ENCODE measurements at places on chromosomes 12 and 14.

GRCh38 chr14:80930836-80931389 is 10.6 kb downstream of the CEP128 start:
- DNase-seq, result no peak

DNA sequence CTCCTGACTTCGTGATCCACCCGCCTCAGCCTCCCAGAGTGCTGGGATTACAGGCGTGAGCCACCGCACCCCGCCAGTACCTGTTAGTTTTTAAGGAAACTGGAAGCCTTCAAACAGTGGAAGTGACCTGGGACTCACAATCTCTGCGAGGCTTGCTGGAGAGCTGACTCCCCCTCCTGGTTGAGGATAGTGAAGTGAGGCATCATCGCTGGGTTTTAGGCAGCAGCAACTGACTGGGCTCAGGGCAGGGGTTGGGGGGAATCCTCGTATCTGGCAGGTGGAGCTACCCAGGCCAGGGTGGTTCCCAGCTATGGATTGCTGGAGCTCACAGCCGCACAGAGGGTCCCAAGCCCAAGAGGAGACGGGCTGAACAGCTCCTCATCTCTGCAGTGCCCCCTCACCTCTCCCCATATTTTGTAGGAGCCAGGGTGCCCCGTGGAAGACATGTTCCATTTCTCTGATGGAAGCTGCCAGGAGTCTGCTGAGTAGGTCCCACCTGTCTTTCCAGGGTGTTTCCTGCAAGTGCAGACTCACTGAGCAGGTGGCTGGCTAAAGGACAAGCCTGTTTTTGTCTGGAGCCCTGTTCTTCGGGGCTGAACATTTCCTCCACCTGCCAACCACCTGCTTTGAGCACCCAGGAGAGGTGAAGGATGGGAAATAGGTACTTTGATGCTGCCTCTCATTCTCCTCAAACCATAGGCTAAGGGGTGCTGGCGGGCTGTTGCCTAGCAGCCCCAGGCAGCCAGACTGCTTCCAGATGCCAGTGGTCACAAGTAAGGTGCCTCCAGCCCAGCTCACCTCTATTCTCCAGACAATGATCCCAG is 3.1 kb downstream of the AVIL start:
- DNase-seq, result peak; percentile 88

DNA sequence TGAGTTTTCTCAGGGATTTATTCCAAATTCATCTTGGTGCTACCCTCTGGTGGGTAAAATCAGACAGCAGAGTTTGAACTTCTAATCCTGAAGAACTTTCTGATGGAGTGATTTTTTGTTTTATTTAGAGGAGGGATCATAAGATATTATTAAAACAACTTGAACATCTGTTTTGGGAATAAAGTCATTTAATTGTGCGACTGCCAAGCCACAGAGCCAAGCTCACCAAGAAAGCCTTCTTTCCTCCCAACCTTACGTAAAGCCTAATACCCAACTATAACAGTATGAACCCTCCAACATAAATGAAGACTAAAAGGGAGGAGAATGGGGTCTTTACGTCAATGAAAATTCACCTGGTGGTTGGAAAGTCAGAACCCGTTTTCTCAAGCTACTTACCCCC is 205.5 kb upstream of the IGF1 start:
- DNase-seq, result no peak

DNA sequence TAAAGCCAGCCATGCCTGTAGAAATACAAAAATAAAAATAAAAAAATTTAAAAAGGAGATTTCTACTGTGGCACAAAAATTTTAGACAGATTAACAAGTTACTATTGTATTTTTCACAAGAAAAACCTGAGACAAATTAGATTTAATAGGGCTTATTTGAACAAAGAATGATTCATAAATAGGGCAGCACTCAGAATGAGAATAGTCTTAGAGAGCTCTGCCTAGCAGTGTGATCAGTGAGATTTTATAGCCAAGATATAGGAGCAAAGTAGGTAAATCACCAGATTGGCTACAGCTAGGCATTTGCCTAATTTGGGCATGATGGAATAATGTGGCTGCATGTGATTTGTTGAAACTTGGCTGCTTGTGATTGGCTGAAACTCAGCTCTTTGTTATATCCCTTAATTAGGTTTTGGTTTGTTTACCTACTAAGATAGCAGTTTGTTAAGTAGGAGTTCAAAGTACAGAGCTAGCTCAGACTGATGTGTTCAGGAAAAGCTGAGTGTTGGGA is 279.7 kb upstream of the TMTC1 start:
- DNase-seq, result no peak

GRCh38 chr12:116317986-116318575 is 40.6 kb upstream of the MED13L start:
- DNase-seq, result no peak

GRCh38 chr12:120364487-120364886 is 4.5 kb downstream of the MSI1 start:
- no peak for DNase-seq

GRCh38 chr14:72594099-72594901 is 299.6 kb downstream of the DPF3 start:
- no peak for DNase-seq

- DNase-seq, result no peak
These were observed 4.7 kb downstream of the SRRM4 start for GRCh38 chr12:118986050-118986449.

DNA sequence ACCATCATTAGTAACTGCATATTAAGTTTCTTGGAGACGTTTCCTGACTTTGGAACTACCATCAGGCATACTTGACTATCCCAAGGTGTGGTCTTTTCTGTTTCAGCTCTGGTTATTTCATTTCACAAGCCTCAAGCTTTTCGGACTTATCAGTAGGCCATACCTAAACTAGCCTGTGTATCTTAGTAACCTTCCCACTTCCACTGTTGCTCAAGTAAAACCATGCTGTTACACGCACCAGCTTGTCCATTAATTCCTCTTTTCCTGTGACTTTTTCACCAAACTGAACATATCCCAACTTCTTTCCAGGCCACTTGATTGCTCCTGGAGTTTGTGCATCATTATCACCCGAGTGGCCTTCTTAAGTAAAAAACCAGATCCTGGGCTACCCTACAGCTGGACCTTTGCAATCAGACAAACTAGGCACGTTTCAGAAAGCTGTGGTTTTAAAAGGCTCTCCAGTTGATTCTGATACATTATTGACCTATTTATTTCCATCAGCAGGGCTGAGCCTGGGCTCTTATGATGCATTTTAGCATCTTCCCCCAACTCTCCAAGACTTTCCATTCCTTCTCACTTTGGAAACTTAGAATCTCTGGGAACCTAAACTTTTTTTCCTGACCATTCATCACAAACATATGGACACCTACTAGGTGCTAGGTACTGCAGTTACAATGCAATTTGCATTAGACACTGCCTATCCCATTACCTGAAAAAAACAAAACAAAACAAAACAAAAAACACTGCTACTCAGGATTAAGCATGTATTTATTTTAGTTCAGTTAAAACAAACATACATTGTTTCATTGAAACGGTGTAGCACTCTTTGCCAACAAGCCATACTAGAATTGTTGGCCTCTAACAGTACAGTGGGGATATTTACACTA is 14.9 kb downstream of the SLC38A2 start:
- no peak for DNase-seq

GRCh38 chr14:85663256-85663655 is 133.3 kb downstream of the FLRT2 start:
- DNase-seq, result no peak

All from NCI-H2029 treated with DMSO at 0.1 percent for 48 hours (cell line).